ENCODE measurements at places on chromosomes 2 and 18. TPM values are rescaled to one million over a fixed set of nuclear protein-coding genes. Genes with fewer than 3 reads are reported as not detected.

Gene CPO
- total RNA-seq, result 0.68 TPM

DNA sequence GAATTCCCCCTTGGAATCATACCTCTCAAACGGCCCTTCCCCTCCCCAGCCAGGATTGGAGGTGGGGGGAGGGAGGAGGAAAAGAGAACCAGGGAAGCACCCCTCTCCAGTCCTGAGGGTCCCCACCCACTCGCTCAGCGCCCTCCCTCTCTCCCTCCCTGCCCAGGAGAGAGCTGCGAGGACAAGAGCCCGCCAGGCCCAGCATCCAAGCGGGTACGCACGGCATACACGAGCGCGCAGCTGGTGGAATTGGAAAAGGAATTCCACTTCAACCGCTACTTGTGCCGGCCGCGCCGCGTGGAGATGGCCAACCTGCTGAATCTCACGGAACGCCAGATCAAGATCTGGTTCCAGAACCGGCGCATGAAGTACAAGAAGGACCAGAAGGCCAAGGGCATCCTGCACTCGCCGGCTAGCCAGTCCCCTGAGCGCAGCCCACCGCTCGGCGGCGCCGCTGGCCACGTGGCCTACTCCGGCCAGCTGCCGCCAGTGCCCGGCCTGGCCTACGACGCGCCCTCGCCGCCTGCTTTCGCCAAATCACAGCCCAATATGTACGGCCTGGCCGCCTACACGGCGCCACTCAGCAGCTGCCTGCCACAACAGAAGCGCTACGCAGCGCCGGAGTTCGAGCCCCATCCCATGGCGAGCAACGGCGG lies 14.4 kb downstream of the HOXD3 start:
- no peak for DNase-seq

GRCh38 chr2:112579241-112579640 lies 5.2 kb upstream of the CHCHD5 start:
- no peak for DNase-seq

Gene ITPRIPL1
- total RNA-seq, result 0.82 TPM

DNA sequence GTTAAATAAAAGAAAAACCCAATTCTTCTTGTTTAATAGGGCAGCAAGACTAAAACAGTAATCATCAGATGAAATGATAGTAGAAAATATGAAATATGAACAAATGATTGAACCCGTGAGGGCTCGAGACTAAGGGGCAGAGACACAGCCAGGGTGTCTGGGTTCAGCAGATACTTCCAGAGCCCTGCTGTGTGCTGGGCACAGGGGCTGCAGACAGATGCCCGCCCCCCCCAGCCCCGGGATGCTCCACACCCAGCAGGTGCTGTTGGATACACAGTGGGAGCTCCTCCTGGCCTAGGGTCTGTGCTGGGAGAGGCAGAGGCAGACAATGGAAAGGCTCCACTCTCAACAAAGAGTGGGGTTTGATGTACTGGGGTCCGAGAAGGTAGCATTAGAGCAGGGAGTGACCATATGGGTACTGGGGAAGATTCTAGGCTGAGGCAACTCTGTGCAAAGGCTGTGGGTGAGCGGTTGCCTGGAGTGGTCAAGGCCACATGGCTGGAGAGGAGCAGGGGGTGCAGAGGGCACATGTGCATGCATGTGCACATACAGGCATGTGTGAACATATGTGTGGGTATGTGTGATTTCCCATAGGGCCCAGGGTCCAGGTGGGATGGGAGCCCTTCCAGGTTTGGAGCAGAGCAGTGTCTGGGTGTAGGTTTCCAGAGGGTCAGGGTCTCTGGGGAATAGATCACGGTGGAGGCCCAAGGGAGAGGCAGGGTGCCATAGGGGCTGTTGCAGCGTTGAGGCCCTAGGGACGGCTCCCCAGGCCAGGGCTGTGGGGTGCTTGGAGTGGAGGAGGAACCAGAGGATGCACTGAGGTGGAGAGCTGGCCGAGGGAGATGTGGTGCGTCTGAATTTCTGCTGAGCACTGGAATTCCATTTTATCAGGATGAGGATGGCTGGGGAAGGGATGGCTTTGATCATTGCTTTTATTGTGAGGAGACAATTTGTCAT lies 36.7 kb downstream of the LDLRAD4 start:
- DNase-seq, result no peak

Gene CETN1
- total RNA-seq, result not detected

DNA sequence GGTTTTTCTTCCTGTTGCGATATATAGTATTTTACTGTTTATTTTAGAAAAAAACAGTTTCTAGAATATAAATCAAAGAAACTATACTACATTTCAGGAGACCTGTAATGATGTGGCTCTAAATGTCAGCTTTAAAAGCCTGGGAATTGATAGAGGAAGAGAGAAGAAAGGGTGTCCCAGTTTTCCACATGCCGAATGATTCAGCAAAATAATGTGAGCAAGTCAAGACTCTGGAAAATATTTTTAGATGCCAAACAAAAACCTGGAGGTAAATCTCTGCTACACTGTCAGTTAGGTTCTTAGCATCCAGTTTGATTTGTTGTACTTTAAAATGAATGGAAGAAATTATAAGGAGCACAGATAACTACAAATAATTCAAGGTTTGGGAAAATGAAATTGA lies 67.1 kb upstream of the DSG1 start:
- no peak for DNase-seq

DNA sequence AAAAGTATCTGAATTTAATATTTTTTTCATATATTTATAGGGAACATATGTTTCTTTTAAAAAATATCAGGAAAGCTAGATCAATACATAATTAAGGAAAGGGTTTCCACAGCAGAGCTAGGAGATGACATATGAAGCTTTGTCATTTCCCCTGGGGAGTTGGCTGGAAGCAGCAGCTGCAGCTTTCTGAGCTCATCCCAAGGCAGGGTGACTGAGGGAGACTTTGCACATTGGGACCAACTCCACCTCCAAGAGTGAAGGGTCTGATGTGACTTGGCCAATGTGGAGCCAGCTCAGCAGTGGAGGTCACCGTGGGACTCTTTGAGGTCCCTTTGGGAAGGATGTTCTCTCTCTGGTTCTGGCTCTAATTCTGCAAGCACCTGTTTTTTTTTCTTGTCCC lies 315.1 kb downstream of the RDH14 start:
- no peak for DNase-seq

- DNase-seq, result no peak
Observed at GRCh38 chr2:7027411-7027810, 110.2 kb downstream of the RNF144A start.

GRCh38 chr2:160934263-160934662 lies 226.0 kb upstream of the TANK start:
- DNase-seq, result no peak

Data from gastrocnemius medialis (tissue), 4 donors.